Amygdala (tissue), 56 donors: ENCODE measurements at places on chromosomes 3 and 15.

DNA sequence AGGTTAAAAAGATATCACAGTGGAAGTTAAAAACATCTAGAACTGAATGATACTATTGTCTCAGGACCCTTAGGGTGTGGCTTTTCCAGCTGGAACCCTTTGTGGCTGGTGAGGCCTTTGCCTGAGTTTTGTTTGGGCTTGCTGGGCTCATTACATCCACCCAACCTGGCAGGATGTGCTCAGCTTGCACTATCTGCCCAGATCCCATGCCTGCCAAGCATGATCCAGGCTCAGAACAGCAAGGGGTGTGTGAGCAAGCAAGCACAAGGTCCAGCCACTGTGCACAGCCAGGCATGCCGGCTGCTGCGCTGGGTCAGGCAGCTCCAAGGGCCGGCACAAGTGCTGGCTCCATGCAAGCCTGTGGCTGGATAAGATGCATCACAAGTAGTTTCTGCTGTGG lies 512.7 kb upstream of the CDIN1 start:
- no peak for DNase-seq

DNA sequence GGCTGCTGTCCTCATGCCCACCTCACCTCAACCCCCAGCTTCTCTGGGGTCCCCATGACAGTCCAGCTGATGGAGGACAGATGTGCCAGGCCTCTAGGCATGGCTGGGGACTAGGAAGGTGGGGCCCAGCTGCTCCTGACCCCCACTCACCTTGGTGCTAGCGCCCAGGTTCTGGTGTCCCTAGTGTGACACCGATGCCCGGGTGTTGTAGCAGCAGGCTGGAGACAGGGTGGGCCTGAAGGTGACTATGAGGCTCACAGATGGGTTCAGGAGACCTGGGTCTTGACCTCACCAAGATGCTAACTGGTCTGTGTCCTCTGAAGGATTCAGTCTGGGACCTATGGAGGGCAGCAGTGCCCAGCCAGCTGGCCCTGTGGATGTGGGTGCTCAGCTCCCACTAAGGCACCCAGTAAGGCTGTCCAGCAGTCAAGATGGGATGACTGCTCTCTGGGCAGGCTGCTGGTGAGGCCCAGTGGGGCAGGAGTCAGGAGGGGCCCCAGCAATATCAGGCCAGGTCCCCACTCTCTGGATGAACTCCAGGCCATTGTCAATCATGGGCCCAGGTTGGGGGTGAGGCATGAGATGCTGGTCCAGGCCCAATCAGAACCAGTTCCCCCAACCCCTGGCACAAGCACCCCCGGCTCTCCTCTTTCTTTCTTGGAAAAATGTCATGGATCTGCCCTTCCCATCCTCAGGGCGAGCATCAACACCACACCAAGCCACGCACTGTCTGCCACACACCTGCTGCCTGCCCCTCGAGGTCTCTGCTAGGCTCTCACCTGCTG lies 33.0 kb downstream of the ALDH1L1 start:
- no peak for DNase-seq

DNA sequence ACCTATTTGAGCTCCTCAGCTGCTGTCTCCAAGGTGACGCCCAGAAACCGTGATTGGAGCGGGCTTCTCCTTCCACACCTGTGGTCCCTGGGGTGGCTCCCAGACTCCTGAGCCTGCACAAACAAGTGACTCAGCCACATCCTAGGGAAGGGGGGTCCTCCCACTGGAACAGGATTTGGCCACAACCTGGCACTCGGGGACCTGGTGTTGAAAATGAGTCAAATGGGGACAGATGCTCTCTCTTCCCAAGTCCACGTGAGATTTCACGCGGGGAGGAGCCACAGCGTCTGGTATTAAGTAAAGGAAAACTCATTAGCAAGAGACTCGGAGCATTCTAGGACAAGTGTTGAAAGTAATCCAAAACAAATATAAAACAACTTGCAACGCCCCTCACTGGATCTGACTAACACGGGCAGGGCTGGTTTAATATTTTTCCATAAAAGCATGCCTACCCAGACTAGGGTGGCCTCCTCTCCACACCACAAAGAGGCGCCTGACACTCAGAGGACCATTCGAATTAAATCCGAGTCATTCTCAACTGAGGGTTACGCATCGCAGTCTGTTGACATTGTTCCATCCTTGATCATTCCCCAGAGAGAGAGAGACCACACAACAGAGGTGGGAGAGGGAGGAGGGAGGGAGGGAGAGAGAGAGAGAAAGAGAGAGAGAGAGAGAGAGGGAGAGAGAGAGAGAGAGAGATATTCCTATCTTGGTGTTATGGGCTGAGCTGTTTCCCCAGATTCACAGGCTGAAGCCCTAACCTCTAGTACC lies 74.4 kb downstream of the MGLL start:
- DNase-seq: no peak

GRCh38 chr3:139597947-139598346 lies 58.4 kb upstream of the RBP1 start:
- no peak for DNase-seq

- no peak for DNase-seq
Measured at GRCh38 chr3:47578119-47578632, 489 bp downstream of the CSPG5 start.

DNA sequence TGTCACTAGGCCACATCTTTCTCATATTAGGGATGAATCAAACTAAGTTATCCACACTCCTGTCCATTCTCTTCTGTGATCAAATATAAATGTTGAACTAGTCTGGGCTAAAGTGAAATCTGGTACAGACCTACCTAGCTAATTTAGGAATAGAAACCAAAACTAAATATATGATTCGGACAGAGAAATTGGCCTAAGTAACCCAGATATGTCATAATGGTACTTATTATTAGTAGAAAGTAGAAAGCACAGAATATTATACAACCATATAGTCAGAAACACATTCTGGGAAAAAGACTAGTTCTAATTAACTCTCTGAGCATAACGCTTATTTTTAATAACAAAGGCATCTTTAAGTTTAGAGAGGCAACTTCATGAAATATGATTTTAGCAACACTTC lies 389.0 kb downstream of the LSAMP start:
- DNase-seq: no peak

DNA sequence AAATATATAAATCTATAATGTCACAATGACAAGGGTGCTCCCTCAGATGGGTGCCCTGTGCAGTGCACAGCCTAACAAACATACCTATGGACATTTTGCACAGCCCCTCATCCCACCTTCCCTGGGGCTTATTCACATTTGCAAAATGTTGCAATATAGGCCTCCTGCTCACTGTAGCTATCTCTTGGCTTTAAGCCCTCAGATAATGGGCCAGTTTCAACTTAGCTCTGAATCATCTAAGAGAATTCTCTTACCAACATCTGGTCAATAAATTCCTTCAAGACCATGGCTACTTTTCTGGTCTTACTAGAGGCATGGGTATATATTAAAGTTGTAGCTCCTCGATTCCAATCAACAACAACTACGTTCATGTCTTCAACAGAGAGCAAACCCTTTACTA lies 17.9 kb downstream of the LIPH start:
- DNase-seq: no peak
